ENCODE measurements at places on chromosomes 4 and X.

GRCh38 chr4:167509551-167509950, 275.3 kb upstream of the SPOCK3 start:
- DNase-seq, result no peak

DNA sequence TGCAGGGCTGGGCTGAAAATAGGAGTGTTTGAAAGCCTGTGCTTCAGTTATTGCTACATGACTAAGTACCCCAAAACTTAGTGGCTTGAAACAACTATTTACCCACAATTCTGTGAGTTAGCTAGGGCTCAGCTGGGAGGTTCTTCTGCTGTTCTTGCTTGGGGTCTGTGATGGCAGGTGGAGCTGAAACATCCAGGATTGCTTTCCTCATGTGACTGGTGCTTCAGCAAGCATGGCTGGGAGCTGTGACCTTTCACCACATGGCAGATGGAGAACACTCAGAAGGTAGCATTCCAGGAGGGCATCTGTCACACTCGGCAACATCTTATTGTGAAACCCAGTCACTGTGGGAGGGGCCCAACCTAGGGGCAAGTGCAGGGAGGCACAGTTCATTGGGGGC, 57.0 kb upstream of the TBC1D14 start:
- DNase-seq, result no peak

GRCh38 chrX:19075754-19076153, 46.5 kb downstream of the ADGRG2 start:
- no peak for DNase-seq

- DNase-seq, result no peak
These were observed 53.0 kb downstream of the ATP8A1 start for GRCh38 chr4:42603862-42604261.

DNA sequence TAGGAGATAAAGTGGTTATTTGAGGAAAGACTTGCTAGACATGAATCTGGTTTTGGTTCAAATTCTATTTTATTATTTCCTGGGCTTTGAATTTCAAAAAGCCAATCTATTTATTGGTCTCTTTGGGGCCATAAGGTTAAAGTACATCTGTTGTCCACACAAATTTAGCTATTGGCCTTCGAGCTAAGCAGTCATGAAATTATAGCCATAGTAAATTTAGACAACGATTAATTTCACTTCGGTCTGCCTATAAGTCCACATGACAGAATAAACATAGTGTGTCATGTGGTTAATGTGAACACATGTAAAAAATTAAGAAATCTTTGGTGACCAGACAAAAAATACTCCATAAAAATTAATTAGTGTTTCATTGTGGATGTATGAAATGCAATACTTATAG, 161.9 kb downstream of the PALLD start:
- no peak for DNase-seq

GRCh38 chrX:49992853-49993252, 70.5 kb downstream of the CLCN5 start:
- no peak for DNase-seq

DNA sequence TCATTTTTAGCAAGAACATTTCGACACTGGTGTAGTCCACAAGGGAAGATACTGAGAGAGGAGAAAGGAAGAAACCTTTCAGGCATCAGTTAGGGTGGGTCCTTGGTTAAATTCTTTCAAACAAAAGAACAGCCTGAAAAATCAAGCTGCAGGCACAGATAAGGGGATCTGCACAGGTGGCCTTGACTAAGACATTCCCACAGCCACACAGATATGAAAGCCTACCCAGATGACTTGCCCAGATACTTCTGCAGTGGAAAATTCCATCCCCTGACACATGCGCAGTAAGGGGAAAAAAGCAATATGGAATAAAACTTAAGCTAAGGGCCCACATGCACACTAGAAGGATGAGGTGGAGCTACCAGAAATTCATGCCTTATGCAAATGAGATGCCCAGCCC, 8.9 kb upstream of the TMEM165 start:
- DNase-seq, result no peak

DNA sequence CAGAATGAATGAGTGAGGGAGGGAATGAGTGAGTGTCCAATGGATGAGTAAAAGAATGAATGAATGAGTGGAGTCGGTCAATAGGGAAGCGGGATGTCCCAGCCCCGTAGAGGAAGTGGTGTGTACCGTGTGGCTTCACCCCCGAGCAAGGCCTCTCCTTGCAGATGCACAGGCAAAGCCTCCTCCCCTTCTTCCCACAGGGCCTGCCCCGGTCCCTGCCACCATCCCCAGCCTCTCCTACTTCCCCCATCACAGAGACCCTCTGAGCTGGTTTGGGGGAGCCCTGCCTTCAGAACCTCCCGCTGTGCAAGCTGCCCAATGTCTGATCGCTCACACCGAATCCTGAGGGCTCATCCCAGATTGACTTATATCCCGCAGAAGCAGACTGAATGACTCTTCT, 13.6 kb downstream of the HTRA3 start:
- DNase-seq, result no peak

GRCh38 chrX:1491851-1492349, 39.2 kb upstream of the ASMTL start:
- peak; percentile 54 for DNase-seq

DNA sequence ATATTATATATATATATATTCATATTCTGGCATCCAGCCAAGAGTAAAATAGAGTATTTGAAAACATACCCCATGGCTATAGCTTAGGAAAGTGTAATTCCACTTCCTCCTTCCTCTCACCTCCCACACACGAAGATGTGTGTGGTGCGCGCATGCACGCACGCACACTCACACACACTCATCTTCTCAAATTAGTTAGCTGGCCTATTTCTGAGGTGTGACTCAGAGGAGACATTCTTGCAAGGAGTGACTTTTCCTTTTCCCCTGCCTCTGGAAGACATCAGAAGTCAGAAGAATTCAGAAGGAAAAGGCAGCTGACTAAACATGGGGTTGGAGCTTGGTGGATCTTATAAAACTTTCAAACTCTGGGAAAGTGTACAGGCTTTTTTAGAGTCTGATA, 8.8 kb downstream of the ENPEP start:
- no peak for DNase-seq
